ENCODE measurements at places on chromosomes 2 and 18.

GRCh38 chr18:27860701-27861107 is 316.2 kb downstream of the CDH2 start:
- DNase-seq, result no peak

- DNase-seq, result no peak
Observed at GRCh38 chr18:63220903-63221302, 98.7 kb downstream of the BCL2 start.

DNA sequence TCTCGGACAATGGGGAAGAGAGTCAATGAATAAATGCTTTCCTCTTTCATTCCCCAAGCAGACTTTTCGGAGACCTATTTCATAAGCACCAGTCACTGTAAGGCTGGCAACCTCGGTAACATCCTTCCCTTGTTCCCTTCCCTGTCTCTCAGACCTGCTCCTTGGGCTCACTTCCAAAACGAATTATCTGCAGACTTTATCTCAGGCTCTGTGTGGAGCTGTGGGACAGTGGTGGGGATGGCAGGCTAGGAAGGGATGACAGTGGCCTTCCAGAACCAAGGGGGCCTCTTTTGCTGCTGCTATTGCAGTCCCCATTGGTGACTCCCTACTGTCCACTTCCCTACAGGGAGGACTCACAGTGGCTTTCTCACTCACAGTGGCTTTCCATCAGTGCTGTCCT is 185.6 kb upstream of the MEX3C start:
- DNase-seq, result no peak

GRCh38 chr2:70708376-70709199 is 59.4 kb downstream of the ADD2 start:
- no peak for DNase-seq

DNA sequence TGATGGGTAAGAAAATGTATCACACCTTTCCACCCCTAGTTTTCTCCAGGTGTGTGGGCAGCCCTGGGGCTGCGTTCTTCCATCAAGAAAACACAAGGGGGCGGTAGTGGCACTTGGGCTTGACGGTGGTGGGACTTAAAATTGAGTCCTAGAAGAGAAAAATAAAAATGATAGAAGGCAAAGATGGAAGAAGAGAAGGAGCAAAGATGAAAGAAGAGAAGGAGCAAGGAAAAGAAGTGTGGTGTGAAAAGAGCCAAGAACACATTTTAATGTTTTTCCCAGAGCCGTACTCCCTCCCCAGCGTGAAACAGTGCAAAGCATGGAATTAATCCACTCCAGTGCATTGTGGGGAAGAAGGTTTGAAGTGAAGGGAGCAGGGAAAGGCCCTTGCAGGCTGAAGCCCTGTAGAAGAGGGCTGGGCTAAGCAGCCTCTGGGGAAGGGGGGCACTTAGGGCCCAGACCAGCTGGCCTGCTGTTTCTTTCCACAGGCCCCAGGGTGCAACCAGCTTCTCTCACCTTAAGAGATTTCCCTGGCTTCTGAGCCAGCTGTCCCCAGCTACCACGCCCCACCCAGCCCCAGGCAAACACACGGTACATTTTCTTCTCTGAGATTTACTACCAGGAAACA is 256.8 kb downstream of the RNF152 start:
- peak; percentile 49 for DNase-seq

- DNase-seq, result no peak
Observed at GRCh38 chr2:45872211-45872610, 220.7 kb downstream of the PRKCE start.

DNA sequence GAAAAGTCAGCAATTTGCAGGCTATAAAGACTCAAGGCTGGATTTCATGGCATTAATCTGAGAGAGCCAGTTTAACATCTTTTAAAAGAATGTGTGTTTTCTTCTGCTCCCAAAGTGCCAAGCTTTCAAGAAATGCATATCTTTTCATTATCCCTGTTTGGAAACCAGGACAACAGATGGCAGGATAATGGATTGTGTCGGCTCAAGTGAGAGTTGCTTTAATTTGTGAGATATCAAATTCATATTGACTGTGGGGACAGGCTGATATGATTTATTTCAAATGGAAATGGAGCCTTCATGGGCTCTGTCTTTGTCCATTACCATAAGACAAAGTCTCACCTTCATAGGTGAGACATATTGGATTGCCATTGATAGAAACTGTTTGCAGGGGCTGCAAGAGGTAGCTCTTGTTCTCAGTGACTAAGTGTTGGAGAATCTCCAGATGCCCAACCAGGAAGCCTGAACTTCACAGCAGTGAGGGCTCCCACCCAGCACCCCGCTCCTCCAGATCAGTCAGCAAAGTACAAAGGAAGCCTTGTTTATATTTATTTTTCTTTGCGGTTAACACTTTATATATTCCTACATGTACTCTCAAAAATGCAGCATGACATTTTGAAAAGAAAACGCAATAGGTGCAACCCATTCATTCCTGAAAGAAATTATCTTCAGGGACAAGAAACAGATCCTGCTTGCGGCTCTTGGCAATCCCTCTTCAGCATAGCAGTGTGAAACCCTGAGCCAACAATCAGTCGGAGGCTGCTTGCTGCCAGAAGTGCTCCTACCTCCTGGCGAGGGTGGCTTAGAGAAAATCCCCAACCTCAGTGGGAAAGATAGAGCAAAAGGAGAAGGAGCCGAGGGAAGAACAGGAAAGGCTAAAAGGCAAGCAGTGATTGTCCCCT is 65.8 kb upstream of the ATL2 start:
- DNase-seq, result no peak

DNA sequence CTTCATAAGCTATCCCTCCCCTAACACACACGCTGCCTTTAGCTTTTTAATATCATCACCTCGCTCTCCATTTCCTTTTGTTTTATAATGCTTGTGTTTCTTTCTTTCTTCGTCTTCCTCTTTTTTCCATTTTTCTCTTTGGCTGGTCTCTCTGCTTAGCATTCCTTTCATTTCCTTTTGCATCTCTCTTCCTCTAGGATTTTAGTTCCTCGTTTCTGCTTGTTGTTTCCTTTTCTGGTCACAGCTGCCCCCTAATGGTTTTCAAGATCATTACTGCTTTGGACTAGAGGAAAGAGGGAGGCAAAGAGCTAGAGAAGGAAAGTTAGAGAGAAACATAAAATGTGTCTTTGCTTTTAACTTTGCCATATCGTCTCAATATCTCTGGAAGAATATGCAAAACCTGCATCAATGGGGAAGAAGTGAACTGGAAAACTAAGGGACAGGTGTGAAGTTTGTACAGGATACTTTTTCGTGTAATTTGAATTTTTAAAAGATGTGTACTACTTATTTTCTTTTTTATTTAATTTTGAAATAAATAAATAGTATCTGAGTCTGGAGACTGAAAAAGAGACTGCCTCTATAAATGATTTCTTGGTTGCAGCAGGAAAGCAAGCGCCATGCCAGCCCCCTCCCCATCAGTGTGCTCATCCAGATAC is 6.3 kb upstream of the NRP2 start:
- no peak for DNase-seq

GRCh38 chr2:96241900-96242611 is 23.7 kb downstream of the TMEM127 start:
- no peak for DNase-seq

GRCh38 chr2:152766928-152767327 is 48.5 kb downstream of the ARL6IP6 start:
- DNase-seq, result no peak

DNA sequence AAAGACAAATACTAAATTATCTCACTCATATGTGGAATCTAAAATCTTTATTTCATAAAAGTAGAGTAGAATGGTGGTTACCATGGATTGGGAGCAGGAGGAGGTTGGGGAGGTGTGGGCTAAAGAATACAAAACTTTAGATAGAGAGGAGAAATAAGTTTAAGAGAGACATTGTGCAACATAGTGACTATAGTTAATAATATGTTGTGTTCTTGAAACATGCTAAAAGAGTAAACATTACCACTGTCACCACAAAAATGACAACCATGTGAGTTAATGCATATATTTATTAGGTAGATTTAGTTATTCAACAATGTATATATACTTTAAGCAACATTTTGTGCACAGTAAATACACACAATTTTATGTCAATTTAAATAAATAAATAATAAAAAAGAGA is 128.5 kb upstream of the COL3A1 start:
- no peak for DNase-seq

DNA sequence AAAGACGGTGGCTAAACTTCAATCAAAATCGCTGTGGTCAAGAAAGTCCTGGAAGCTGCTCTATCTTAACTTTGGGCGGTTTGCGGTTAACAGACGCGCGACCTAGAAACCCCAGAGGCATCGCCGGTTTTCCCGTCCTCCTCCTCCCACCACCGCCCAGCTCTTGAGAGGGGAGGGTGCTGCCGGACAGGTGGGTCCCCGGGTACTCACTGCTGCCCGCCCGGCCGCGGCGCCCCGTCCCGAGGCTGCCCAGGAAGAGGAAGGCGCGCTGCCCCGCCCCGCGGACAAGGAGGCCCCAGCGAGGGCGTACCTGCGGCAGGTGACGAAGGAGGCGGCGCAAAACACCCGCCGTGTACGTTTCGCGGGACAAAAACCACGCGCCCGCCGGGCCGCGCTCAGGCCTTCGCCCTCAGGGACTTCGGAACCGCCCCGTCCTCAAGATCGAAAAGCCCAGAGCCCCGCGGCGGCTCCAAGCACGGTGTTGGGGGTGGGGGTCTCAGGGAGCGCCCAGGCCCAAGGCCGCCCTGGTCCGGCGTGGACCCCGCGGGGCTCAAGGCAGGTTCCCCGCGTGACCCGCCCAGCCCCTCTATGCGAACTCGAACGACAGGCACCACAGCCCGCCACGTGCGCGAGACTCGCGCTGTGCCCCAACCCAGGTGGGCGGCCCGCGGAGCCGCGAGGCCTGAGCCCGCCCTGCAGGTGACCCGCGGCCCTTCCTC is at the start of gene SH3YL1:
Gene SH3YL1 (minus strand): TSS at position 259 of the 719 bp plus-strand sequence. CDS start 48 bp downstream, at position 211.
- DNase-seq, result peak; percentile 48

- DNase-seq, result no peak
Observed at GRCh38 chr18:63003899-63004298, 288.6 kb downstream of the PHLPP1 start.

DNA sequence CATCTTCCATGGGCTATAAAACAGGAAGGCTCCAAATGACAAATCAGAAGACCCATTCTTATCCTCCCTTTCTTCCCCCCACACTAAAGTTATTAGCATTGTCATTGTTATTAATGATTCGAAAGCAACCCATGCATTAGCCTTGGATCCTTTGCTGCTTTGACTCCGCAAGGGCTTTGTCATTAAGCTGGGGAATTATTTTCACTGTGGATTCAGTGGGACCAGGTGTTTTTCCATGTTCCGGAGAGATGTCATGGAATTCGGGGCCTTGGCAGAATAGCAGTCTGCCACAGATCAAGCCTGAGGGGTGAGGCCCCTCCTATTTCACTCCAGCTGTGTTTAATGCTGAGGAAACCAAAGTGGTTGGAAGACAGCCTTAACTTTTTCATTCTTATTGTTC is 357.1 kb downstream of the EN1 start:
- no peak for DNase-seq

DNA sequence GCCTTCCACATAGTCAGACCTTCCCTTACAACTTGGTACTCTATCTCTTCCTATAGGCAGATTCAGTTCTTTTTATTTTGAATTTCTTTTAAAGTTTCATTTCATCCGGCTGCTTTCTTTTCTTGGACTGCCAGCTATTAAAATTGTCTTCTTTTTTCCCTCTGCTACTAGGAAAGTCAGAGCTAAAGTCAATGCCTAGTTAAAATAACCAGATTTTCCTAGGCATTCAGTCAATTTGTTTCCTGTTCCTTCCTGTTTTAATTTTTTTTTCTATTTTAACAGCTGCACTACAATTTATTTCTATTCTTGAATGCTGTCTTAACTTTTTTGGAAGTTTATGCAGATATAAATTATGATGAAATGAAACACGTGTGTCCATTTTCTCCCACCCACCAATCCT is 84.8 kb downstream of the EVA1A start:
- no peak for DNase-seq

GRCh38 chr2:205169012-205169411 is 513.3 kb upstream of the NRP2 start:
- no peak for DNase-seq

DNA sequence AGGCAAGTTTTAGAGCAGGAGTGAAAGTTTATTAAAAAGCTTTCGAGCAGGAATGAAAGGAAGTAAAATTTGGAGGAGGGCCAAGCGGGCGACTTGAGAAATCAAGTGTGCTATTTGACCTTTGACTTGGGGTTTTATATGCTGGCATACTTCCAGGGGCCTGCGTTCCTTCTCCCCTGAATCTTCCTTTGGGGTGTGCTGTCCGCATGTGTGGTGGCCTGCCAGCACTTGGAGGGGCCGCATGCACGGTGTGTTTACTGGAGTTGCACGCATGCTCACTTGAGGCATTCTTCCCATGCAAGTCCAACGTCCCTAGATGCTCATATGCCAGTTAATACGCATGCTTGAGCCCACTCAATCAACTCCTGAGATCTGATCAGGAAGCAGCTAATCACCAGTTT is 78.3 kb upstream of the MAP4K4 start:
- DNase-seq, result no peak
